NCI-H187 (cell line): ENCODE measurements at places on chromosomes 3 and 15.

- DNase-seq = no peak
Measured at GRCh38 chr3:65445573-65446169, 593.0 kb downstream of the MAGI1 start.

DNA sequence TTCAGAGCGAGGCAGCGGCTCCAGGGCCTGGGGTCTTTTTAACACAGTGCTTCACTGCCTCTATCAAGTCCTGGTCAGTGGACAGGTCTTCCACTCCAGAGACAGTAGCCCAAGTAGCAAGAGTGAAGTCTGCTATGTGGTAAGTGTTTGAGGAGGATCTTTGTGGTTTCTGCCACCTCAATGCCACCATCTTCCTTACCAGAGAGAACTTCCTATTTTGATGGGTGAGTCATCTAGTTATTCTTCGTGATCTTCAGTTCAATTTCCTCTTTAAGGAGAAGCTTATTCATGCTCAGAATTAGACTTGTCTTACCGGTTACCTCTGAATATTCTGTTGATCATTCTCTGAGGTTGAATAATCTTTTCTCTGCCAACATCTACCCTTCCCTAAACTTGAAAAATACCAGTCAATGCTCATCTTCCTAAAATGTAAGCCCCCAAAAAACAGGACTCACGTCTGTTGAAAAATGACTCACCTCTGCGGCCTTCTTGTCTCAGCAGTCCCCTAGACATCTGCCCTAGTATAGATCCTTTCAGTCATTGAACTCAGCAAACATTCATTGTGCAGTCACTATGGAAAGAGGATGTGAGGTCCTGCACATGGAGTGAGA lies 32.2 kb upstream of the BCL6 start:
- no peak for DNase-seq

DNA sequence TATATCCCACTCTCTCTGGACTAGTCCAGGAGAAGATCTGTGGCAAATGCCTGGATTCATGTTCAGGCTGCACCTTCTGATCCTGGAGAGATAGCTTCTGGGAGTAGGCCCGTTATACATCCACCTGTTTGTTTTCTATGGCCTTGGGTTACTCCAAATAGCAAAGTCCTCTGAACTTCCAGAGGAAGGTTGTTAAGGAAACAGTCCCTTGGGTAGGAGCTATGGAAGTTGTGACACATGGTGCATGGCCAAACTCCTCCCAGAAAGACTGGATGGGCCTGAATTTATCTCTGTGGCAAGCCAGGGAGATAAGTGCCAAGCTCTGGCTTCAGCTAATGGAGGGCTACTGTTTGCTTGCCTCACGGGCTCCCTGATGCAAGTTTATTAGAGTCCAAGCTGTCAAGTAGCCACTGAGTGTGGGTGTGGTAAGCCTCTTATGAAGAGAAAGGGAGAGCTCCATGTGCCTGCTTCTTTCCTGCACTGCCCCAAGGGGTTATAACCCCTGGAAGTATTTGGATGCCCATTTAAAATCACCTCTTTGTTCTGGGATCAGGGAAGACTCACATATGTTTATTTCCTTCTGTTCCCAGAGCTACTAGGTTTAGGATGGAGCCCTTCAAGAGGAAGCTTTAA lies 328.7 kb upstream of the ATP11B start:
- no peak for DNase-seq

GRCh38 chr3:170448584-170448983 lies 29.9 kb downstream of the CLDN11 start:
- DNase-seq = no peak

DNA sequence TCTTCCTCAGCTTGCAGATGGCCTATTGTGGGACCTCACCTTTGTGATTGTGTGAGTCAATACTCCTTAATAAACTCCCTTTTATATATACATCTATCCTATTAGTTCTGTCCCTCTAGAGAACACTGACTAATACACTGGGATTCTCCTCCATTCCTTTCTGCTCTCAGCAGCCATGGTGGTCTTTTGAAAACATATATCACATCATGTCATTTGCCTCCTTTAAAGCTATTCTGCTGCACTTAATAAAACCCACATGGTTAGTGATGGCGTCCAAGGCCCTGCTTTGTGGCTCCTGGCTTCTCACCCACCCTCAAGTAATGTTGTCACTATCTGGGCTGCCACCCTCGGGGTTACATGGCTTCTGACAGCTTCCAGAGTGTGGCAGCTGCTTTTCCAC lies 169.5 kb downstream of the CADPS start:
- DNase-seq = no peak

- DNase-seq = no peak
Measured at GRCh38 chr15:57655053-57655452, 51.5 kb upstream of the POLR2M start.

DNA sequence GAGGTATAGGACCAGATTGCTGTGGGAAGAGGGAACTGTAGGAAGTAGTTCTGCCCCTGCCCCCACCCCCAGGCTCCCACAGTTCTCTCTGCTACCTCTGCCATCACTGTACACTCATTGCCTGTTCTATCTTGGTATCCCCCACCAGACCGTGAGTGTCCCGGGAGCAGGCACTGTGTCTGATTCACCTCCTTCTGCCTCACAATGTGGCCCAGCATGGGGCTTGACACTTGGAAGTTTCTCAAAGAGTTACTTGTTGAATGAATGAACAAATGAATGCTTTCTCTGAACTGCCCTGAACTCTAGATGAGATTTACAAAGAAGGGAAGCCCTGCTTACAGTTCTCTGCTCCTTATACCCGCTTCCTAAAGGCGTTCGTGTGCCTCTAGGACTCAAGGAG lies 27.1 kb upstream of the PIK3CB start:
- no peak for DNase-seq

DNA sequence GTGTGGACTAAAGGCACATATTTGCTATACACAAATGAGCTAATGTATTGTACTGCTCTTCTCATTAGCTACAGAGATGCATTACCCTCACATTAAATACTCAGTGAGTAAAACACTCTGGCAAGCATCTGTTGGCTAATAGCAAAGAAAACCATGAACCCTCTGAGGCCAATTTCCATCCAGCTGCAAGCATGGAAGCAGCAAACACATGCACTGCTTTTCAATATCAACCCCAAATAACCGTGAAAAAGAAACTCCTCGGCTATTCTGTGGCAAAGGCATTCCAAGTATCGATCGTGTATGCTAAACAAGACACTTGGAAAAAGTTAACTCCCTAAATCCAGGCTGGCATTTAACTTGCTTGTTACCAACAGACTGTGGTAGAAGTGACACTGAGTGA lies 67.0 kb downstream of the PEAK1 start:
- no peak for DNase-seq

DNA sequence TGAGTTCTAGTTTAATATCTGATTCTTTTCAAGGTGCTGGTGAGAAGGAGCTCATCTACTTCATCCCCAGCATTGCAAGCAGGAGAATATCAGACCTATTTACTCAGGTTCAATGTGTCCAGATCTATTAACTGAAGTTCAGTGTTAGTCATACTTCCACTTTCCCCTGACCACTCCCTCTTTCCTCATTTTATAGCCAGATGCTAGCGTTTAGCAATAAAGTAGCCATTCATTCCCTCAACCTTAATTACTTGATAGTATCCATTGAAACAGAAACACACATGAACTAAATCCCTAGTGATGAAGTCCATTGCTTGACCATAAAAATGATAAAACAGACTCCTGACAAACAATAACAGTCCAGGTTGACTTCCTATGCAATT lies 60.0 kb downstream of the RPL22L1 start:
- DNase-seq = no peak
